ENCODE measurements at places on chromosomes 1 and 21.

DNA sequence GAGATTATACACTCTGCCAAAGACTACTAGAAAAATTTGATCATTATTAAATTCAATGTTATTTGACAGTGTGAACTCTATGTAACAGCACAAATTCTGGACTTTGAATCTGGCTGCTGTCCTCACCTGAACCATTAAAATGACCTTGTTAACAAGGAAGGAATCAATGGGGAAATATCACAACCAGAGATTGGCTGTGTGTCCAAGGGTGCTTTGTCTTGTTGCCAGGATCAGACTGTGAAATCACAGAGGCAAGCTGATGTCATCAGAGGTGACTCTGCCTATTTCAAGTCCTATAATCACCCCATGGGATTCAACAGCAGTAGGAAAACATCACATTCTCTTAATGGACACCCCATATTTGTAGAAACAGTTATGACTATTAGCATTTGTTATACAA, 46.8 kb downstream of the ADAMTS5 start:
- no peak for DNase-seq

GRCh38 chr1:168396508-168396907, 115.8 kb downstream of the TBX19 start:
- DNase-seq: no peak

- DNase-seq: no peak
Measured at GRCh38 chr1:51829058-51829457, 49.5 kb downstream of the NRDC start.

- no peak for DNase-seq
Measured at GRCh38 chr1:95384567-95384966, 150.6 kb downstream of the RWDD3 start.

GRCh38 chr1:66652556-66652955, 99.7 kb upstream of the DYNLT5 start:
- peak; percentile 6 for DNase-seq

DNA sequence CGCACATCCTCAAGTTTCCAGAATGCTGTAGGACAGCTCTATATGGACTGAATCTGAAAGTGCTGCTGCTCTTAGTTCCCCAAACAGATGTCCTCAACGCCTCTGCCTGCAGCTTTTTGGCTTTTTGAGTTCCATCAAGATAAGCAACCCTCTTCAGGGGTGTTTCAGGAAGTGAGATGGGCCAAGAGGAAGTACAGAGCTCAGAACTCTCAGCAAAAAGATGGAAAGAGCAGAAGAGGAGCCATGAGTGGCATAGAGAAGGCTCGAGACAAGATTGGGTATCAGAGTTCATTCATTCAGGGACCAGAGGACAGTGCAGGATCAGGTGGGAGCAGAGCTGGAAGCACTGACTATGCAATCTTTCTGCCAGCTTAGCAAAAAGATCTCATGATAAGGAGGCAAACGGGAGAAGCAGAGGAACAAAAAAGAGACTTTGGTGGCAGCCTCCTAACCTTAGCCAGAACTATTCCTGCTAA, at the start of the genes ADORA3 and TMIGD3:
Gene ADORA3, minus strand, starts transcription at position 49 of the 476 bp plus-strand sequence. CDS start 279 bp downstream, outside the sequence.
Gene TMIGD3, minus strand, starts transcription at position 49 of the 476 bp plus-strand sequence. CDS start 279 bp downstream, outside the sequence.
- no peak for DNase-seq

GRCh38 chr21:41914965-41915364, 35.8 kb upstream of the PRDM15 start:
- no peak for DNase-seq

DNA sequence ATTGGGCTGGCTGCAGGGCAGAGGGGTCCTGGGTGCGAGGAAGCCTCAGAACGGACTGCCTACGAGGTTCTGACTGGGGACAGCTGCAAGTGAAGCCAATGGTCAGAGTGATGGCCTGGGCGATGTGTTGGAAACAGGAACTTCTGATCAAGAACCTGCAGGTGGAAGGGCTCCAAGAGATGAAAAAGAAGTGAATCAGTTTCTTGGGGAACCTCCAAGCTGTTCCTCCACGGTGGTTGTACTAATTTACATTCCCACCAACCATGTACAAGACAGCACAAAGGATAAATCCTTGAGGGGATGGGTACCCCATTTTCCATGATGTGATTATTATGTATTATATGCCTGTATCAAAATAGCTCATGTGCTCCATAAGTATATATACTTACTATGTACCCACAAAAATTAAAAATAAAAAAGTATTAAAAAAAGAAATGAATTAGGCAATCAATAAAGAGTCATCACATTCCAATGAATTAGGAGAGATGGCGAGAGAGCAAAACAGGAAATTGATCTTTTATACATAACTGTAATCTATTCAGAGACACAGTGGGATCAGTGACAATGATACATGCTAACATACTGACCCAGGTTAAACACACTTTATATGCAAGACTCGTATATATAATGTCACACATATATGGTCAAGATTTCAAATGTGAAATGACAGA, 58.1 kb downstream of the PTPN14 start:
- DNase-seq: no peak

GRCh38 chr1:202085682-202086373, 36.9 kb upstream of the GPR37L1 start:
- DNase-seq: no peak

DNA sequence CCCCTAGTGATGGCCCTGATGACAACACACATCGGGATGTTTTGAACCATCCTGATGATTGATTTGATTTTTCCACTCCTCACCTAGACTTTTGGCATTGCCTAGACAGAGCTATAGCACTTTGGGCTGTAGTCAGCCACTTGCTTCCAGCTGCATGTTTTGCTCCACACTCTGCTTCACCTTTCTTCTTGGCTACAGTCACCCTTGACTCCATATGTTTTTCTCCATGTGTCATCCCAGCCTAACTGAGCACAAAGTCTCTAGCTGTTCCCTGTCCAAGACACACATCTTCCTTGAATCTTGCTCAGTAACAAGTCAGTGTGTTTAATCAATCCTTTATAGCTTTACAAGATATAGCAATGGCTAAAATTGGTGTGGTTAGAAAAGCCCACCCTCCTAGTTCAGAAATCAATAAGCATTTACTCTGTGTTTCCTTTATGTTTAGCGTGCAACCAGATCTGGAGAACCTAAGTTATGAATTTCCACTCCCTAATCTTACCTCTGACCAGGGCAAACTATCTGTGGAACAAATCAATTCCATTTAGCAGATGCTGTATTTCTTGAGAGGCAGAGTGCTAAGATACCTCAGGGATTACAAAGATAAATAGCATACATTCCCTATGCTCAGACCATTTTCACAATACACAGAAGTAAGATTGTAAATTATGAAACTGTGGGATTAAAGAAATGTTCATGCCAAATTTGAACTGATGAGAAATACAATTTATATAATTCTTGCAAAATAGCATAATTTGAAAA, 98.4 kb upstream of the LYPLAL1 start:
- DNase-seq: no peak

- DNase-seq: no peak
Measured at GRCh38 chr1:83934550-83934949, 64.4 kb downstream of the TTLL7 start.

DNA sequence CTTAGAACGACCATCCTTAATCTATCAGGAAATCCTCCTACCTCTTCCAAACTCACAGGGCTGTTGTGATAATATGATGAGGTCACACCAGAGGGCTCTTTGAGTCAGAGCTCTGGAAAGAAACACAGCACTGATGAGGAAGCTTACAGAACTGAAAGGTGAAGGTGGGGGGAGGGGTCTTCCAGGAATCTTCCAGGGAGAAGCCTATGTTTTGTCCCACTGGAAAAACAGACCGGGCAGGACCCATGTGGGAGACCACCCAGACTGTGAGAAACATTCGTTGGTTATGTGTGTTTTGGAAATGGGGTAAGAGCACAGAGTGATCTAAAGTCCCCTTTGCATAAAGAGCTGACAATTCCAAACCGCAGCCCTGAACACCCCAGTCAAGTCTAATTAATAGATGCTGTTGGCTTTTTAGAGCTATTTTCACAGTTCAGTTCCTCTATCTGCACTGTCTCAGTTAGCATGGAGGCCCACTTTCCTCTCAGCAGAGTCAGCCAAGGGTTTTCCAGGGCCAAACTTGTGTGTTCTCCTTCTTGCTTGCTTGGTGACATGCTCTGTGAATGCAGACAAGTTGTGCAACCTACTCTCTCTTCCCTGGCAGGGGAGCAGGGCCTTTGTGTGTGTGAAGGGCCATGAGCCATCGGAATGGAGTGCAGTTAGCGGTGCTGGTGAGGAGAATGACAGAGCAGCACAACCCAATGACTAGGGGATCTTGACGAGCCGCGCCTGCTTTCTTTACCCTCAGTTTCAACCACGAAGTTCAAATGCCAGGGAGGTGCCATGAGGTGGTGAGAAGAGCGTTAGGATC, 12.3 kb downstream of the PHLDA3 start:
- DNase-seq: peak; percentile 84
